Hepatocyte (in vitro differentiated cells): ENCODE measurements at places on chromosomes 7 and 10. TPM values are rescaled to one million over a fixed set of nuclear protein-coding genes. Genes with fewer than 3 reads are reported as not detected.

DNA sequence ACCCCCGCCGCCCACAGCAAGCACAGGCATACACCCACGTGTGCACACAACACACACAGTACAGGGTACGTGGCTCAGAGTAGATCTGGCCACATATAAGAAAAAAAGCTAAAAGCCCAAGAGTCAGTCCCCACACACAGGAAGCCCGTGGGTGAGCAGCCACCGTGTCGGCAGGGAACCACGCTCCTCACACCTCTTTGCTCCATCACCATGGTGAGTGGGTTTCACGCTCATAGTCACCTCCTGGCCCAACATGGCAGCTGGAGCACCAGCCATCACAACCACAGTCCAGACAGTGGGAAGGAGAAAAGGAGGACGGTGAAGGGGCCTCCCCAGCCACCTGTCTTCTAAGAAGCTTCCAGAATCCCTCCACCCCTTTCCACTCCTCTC, 76.0 kb upstream of the PDGFA start:
- DNase-seq: no peak

DNA sequence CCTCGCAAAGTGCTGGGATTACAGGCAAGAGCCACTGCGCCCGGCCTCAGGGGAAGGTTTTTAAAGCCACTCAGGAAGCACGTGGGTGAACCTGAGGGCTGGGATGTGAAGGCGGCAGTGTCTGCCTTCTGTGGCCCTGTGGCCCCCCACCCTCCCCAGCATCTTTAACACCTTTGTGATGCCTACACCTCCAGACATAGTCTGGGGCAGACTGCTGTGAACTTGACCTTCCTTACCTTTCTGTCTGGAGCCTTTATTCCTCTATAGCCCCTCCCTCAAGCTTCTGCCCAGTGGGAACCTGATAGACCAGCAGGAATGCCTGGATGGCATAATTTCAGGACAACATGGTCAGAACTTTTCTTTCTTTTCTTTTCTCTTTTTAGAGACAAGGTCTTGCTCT, 550.2 kb downstream of the GALNT17 start:
- no peak for DNase-seq

DNA sequence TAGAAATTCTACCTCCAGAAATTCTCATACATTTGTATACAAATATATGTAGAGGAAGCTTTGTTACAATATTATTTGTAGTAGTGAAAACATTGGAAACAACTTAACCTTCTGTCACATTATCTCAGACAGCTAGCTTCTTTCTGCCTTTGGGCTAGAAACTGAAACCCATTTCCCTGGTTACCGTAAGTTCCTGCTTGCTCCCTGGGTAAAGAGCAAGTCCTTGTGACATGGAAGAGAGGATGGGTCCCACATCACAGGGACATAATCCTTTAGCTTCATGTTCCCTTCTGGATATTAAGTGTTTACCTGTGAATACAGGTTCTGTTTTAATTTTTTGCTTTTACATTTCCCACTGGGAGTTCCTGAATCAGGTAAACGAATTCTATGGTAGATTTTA, 41.8 kb downstream of the KLHDC10 start:
- no peak for DNase-seq

DNA sequence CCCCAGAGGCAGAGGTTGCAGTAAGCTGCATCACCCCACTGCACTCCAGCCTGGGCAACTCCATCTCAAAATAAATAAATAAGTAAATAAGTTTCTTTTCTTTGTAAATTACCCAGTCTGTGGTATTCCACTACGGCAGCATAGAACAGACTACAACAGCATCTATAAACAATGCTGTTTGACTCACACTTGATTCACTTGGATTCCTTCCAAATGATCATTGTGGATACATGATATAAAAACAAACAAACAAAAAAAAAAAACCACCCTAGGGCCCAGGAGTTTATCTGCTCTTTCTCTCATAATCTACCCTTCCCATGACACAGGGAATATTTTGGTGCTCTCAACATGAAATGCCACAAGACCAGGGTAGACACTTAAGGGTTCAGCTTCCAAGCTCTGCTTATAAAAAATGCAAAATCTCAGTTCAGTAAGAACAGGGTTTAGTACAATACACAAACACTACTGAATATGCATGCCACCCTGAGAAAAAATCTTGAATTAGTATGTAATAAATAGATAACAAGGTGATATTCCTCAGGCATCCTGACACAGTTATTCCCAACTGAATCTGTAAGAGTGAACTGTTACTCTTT, 200.9 kb downstream of the FAM107B start:
- no peak for DNase-seq

GRCh38 chr7:2940466-2940865, 96.4 kb upstream of the GNA12 start:
- DNase-seq: no peak

The CACNB2 gene
- total RNA-seq: 4.6 and 10.2 TPM in 2 replicates

DNA sequence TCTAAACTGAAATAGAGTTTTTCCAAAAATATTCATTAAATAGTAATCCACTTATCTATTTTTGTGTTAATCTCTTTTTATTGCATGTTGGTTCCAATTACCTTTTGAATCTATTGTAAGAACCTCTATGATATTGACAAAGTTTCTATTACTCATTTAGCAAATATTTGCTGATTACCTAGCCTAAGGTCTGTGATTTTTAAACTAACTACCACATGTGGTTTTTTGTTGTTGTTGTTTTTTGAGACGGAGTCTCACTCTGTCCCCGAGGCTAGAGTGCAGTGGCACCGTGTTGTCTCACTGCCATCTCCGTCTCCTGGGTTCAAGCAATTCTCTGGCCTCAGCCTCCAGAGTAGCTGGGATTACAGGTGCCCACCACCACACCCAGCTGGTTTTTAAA, 2.0 kb upstream of the ASB13 start:
- no peak for DNase-seq

The PTEN gene
- 102 and 128 TPM in 2 replicates for total RNA-seq

The CYP3A5 gene
- 279 and 345 TPM in 2 replicates for total RNA-seq

The ACTL6B gene
- total RNA-seq: not detected in 2 replicates

GRCh38 chr10:93584445-93584844, 16.6 kb downstream of the RBP4 start:
- DNase-seq: no peak
